NCI-H187 treated with DMSO at 0.1 percent for 48 hours (cell line): ENCODE measurements at places on chromosomes 13 and 19.
A peak's percentile ranks its signal among the peaks of the same experiment; 100 is the strongest.

DNA sequence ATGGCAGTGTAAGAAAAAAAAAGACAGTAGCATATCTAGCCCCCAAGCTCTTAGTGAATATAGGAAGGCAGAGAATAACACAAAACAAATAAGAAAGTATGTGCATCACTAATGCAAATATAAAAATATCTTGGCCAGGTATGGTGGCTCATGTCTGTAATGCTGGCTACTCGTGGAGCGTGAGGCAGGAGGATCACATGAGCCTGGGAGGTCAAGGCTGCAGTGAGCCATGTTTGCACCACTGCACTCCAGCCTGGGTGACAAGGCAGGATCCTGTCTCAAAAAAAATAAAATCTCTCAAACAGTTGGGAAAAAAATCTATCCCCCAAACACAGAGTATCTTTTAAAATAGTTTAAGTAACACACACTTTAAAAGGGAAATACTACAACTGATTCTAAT lies 17.4 kb downstream of the SPART start:
- DNase-seq, result no peak

DNA sequence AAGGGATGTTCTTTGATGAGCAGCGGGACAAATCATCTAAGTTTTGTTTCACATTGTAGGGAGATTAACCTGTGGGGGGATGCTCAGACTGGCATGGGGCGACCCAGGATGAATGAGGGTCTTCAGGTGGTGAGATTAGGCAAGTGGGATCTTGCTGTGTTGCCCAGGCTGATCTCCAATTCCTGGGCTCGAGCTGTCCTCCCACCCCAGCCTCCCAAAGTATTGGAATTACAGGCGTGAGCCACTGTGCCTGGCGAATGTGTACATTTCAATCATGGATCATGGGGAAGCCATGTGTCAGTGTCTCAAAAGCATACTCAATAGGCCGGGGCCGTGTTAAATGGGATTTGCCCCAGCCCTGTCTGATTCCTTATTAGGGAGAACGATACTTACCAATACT lies 8.1 kb downstream of the SLC25A42 start:
- DNase-seq, result no peak

- no peak for DNase-seq
Observed at GRCh38 chr13:84645196-84646012, 763.1 kb upstream of the SLITRK1 start.

GRCh38 chr13:43003010-43003409 lies 11.0 kb upstream of the EPSTI1 start:
- no peak for DNase-seq

- DNase-seq, result no peak
Observed at GRCh38 chr13:42272804-42273175, 838 bp downstream of the AKAP11 start.

GRCh38 chr13:47033216-47033615 lies 136.4 kb upstream of the HTR2A start:
- no peak for DNase-seq

DNA sequence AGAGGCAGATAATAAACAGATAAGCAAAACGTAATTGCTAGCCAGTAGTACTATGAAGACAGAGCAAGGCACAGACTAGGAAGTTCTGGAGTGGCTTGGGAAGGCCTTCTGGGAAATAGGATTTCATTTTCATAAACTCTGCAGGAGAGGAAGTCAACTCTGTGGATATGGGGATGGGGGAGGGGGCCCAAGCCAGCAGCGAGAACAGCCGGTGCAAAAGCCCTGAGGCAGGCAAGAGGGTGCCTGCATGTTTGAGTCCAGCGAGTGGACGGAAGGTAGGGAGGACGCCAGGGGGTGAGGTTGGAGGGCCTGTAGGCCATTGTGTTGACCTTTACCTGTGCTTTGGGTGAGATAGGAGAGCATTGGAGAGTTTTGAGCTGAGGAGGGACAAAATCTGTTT lies 9.0 kb upstream of the ASF1B start:
- no peak for DNase-seq

- no peak for DNase-seq
Observed at GRCh38 chr13:64078480-64078936, 2662.9 kb upstream of the PCDH20 start.

- DNase-seq, result no peak
Observed at GRCh38 chr19:34767951-34768350, 5.1 kb downstream of the ZNF599 start.

DNA sequence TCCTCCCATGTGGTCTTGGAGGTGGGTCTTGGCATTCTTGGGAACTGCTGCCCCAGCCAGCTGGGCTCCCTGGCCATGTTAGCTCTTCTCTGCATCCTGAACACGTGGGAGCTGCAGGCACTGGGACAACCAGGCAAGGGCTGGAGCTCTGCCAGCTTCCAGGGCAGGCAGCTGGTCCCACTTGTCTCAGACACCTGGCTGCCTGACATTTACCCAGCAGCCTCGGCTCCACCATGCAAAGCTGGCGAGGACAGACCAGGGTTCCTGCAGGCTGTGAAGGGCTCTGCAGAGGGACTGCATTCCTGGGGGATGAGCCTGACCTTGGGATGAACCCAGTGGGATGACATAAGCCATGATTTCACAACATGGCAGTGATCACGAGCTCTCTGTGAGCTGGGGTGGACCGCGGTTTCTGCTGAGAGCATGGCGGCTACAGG lies 99.0 kb upstream of the TSHZ3 start:
- no peak for DNase-seq

DNA sequence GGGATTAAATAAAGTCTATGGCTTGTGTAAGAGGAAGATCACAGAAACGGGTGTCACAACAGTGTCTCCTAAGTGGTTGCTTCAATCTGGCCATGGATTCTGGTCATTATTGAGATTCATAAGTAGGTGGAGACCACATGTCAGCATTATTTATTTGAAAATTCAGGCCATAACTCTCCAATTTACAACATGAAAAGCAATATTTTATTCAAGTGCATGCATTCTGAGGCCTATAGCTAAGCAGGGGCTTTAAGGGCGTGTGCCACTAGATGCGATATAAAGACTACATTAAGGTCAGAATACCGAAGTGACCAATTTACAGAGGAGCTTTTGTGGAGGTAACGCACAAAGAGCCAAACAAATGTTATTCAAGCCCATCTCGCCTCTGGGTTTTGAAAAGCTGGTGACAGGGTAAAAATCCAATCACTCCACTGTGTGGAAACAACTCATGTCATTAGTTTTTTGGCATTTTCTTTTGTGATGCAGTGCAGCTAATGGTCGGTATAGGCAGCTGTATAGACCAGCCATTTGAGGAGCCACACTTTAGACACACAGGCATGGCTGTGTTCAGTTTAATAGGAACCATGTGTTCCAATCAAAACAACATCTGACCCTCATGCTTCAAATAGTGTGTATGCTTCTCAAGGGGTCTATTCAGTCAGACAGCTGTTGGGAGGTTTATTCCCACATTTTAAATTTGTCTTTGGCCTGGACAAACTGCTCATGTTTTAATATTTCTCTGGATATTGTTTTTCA lies 123.7 kb downstream of the KL start:
- DNase-seq, result no peak

DNA sequence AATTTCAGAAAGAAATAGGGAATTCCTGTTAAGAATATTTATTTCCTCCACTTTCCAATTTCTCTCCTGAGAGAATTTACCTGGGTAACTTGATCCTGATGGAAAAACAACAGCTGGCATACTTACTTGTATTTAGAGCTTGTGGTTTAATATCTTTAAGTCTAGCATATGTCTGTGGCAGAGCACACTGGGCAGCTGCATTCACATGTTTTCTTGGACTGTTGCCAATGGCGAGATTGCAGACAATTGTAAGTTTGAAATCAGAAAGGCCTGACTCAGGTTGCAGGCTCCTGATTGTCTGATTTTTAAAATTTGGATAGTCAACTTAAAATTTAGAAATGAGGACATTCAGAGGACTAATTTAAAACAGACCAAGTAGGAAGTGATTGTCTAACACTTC lies 66.9 kb downstream of the NHLRC3 start:
- DNase-seq, result peak; percentile 13

DNA sequence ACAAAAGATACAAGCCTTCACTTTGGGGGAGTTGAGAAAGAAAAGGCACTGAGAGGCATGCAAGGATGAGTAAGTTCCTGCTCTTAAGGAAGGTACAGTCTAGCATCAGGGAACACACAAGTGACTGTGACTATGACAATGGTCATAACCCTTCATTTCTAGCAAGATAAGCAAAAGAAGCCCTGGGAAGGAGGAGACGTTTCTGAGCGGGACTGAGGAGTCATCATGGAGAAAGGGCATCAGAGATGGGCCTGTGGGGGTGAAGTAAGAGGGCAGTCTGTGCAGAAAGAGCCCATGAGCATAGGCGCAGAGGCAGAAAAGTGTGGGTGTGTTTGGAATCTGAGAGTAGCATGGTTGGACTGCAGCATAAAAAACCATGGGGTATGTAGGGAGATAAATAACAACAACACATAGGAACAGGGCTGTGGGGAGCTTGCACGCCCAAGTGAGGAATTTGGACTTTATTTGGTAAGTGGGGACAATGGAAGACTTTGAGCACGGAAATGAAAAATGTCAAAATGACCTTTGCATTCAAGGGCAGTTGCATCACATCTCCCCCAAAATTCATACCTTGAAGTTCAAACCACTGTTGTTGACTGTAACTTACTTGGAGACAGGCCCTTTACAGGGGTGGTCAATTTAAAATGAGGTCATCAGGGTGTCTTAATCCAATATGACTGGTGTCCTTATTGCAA lies 86.7 kb downstream of the MBNL2 start:
- DNase-seq, result no peak

GRCh38 chr19:9144920-9145319 lies 4.7 kb downstream of the ZNF317 start:
- no peak for DNase-seq

DNA sequence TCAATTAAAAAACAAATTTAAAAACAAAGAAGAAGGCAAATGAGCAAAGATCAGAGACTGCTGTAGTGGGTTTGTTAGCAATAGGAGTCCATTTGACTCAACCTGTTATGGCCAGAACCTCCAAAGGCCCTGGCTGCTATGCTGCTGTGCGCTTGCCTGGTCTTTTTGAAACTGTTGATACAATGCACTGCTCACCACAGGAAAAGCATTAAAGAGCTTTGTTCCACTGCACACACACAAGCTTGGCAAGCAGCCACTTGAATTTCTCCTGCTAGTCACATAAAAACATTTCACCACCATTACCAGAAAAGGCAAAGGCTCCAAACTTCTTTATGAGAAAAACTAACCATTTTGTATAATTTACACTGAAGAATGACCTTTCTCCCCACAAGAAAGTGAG lies 132.2 kb downstream of the FREM2 start:
- DNase-seq, result no peak
